ENCODE measurements at places on chromosomes 2 and 18.

- no peak for DNase-seq
These were observed 38.1 kb downstream of the RPL37A start for GRCh38 chr2:216536734-216537210.

GRCh38 chr2:235618039-235618438 is 124.2 kb downstream of the AGAP1 start:
- no peak for DNase-seq

DNA sequence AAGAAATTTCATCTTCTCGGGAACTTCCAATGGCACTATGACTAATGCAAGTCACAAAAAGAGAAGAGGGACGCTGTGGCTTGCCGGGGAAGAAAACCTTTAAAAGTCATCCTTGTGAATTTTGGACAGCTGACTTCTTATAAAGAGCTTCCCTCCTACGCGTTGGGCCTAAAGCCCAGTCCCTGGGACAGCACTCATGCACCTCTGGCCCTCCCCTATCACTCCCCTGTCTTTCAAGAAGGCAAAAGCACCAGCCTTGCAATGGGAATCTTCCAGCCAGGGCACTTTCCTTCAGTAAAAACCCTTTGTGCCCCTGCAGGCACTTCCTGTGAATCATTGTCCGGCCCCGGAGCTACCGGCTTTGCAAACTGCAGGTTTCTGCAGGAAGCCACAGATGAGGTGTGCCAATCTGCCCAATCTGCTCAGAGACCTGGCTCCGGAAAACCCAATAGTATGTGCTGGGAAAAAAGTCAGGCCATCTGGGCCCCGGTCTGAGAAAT is 7.1 kb downstream of the MREG start:
- DNase-seq = no peak

- DNase-seq = no peak
These were observed 107.8 kb downstream of the PRELID3A start for GRCh38 chr18:12515550-12515949.

DNA sequence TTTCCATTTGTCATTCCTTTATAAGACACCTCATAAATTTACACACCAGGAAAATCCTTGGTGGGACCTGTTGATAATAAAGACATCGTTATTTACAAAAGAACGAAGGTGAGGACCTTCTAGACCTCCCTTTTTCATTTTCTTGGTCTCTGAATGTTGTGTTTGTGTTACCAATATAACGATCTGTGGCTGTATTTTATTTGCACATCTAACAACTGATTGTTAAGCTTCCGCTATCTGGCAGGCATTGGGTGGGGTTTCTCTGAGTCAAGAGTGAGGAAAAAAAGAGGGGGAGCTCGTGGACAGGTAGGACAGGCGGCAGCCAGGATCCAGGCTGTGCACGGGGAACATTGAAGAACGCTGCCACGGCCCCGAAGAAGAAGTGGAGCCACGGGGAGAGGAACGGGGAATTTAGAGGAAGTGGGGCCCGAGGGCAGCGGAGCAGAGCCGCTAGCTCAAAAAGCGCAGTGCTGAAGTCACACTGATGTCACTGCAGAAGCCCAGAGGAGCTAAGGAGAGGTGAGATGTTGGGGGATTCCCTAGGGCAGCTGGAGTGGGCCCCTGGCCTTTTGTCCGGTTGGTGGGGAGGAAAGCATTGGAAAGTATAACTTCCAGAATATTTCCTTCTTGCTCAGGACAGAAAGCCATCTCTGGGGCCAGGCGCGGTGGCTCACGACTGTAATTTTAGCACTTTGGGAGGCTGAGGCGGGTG is 20.9 kb upstream of the DNMT3A start:
- no peak for DNase-seq

DNA sequence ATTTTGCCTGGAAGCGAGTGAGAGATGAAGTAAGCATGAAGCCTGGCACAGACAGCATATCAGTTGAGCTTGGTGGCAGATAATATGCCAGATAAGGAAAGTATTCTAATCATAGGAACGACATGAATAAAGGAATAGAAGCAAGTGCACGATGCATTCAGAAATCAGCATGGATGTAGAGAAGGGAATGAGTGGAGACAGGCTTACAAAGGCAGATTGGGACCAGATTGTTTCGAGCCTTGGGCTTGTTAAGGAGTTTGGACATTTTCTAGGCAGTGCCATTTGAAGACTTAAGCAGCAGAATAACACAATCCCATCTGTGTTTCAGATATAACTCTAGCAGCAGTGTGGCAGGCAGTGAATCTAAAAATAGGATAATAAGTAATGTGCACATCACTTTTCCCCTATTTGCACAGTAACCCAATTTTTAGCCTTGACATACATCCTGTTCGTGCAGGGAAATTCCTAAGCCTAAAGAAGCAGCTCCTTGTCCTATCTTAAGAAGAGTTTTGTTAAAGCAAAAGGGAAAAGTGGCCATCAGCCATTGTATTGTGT is 450.2 kb downstream of the PLCL1 start:
- DNase-seq = no peak
